ENCODE measurements at places on chromosomes 5 and 9. TPM values are rescaled to one million over a fixed set of nuclear protein-coding genes. Genes with fewer than 3 reads are reported as not detected.

The OGN gene
- polyA plus RNA-seq: 1.1 TPM

The CAPSL gene
- polyA plus RNA-seq: not detected

The SREK1IP1 gene
- polyA plus RNA-seq: 2.9 TPM

The PANK3 gene
- polyA plus RNA-seq: 10.9 TPM

The WNT8A gene
- polyA plus RNA-seq: not detected

DNA sequence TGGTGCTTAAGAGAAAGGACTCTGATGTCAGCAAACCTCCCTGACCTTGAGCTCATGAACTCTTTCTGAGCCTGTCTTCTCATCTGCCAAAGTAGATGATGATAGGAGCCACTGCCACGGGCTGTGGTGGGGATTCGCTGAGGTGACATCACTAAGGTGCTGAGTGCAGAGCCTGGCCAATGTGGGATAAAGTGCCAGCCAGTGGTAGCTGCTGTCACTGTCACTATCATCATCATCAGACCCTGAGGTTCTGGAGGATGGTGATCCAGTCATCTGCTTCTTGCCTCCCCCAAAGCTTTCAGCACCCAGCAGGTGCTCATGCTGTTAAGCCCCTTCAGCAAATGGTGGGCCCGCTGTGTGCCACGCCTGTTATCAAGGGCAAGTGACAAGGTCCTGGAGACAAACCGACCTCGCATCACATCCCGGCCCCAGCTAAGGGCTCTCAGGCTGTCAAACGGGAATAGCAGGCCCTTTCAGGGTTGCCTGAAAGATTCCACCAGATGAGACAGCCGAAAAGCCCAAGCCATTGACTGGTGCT, 6.4 kb downstream of the FPGS start:
- DNase-seq: no peak

GRCh38 chr5:113357696-113358476, 76.9 kb downstream of the TSSK1B start:
- no peak for DNase-seq

DNA sequence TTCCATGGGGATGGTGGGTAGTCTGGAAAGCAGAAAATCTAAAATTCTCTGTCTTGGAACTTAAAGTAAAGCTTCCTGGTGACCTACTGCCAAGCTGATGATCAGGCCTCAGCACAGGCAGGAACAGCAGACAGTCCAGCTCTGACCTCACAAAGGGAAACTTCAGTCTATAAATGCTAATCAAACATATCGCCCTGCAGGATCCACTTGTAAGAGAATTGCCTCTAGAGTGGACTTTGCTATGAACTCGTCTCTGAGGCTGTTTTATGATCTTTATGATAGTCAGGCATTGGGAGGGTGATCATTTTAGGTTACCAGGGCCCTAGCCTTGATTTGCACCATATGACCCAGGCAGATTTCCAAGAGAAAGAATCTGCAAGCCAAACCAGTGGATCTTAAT, 67.6 kb upstream of the SELENOP start:
- DNase-seq: no peak

DNA sequence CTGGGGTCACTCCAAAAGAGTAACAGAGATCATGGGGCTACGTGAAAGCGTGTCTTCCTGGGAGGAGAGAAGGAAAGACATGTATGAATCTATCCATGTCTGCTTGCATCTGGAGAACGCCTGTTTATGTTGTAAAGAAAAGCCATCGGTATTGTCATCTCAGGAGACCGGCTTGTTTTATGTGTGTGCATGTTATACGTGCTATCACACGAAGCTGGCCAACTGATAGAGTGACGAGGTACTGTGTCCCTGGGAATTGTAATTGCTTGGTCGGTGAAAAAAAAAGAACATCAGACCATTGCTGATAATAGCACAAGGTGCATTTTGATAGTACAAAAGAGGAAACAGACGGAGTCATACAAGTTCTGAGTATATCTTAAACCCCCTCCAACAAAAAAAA, 370 bp upstream of the CDH6 start:
- no peak for DNase-seq

- DNase-seq: no peak
Measured at GRCh38 chr5:50328193-50328729, 112.8 kb downstream of the EMB start.

DNA sequence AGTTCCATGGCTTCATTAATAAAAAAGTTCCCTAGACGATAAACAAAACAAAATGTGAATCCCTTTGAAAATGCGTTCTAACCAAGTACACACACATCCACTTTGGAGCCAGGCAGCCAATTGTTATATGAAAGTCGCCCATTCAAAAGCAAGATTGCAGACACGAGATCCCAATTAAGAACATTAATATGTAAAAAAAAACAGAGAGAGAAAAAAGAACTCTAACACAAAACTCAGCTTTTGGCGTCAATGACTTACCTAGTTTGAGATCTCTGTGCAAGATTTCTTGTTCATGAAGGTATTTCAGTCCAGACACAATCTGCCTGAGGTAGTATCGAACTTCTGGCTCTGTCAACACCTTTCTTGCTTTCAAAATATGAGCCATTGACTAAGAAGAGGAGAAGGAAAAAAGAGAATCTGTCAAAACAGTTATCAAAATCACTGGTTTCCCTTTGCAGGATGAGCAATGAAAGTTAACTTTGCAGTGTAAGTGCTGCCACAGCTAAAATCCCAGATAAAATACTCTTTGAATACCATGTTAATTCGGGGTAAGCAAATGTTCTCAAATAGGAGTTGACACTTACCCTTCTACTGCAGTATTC, 1.6 kb downstream of the PLK2 start:
- no peak for DNase-seq

GRCh38 chr9:110257097-110257841, 962 bp upstream of the TXN start:
- peak; percentile 58 for DNase-seq

DNA sequence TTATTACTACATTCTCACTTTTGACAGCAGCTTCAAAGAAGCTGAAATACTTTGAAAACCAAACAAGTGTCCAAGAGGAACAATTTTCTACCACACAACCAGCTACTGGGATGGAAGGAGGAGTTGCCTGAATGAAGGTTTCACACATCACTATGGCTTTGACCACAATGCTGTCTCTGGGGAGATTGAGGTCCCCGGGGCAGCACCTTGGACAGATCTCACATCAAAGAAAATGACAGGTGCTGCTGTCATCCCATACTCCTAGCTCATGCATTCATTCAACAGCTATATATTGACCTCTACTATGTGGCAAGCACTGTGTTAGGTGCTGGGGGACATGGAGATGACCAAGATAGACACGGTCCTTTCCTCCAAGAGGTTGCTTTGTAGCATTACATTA, 233.2 kb upstream of the RASEF start:
- DNase-seq: no peak

DNA sequence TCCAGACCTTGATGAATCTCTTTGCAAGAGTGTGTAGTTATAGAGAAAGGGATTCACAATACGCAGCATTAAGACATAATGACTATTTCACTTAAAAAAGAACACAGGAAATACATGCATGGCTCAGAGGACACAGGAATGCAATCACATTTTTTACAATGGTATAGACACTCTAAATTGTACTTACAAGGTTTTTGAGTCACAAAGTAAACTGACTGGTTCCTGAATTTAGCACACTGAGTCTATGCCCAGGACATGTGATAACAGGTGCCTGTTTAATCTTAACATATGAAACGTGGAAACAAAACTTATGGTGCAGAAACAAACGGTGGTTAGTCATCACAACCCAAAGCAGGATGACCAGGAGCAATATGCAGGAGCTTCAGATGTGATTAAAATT, 6.7 kb downstream of the EPB41L4A start:
- DNase-seq: no peak

- DNase-seq: no peak
Measured at GRCh38 chr5:94707359-94707758, 88.9 kb downstream of the SLF1 start.

GRCh38 chr9:116152390-116152789, 1.2 kb upstream of the PAPPA start:
- no peak for DNase-seq

DNA sequence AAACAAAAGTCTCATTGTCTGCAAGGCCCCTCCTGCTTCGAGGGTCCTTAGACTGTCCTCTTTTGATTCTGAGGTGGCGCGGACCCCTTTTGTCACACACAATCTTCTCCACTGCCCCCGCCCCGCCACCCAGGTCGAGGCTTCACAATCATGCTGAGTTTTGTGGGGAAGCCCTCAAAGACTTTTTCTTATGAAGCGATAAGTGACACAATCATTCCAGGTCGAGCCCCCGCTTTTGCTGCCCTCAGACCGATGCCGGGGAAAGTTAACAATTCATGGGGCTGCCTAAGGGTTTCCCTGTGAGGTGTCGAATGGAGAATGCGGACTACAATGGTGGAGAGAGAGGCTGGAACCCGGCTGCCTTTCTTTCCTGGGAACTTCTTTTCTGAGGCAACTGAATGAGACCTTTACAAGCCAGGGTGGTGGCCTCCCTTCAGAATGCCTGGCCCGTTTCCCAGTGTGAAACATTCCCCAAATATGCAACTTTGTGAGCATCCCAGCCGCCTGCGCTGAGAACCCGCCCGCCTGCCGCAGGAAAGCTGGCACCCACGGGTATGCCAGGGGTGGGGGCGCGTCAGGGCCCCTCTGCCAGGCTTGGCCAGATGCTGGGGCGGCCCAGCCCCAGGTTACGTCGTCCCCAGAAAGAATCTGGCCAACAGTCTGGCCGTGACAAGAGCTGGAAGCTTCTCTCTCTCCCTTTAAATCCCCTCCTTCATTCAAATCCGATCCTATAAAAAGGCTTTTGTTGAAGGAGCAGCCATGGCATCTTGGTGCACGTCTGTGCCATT, 71.9 kb downstream of the MAP1B start:
- no peak for DNase-seq

DNA sequence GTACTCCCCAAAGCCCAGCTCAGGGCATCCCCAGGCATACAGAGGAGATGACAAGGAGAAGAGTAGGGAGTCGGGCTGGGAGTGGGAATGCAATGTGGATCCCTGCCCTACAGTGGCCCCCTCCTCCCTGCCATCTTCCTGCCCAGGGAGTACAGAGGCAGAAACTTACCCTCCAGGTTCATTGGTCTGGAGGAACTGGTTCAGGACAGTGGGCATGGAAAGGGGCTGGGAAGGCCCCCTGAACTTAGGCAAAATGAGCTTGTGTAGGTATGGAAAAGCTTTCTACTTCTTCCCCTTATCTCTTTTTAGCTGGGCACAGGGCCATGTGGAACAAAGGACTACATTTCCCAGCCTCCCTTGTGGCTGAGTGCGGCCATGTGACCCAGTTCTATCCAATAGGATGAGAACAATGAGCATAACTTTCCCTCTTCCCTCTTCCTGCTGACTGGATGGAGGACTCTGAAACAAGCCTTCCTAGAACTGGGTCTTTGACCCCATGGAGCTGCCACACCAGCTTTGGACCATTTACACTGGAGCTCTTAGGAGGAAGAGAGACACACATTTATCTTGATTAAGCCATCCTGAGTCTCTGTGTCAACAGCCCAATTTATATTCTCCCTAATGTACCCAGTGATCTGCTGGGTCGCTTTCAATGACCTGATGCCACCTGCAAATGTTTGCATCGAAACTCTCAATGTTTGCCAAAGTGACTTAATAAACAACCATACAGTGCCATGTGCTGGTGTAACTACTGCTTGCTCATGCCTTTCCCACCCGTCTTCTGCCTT, 25.0 kb upstream of the HMCN2 start:
- DNase-seq: peak; percentile 69

DNA sequence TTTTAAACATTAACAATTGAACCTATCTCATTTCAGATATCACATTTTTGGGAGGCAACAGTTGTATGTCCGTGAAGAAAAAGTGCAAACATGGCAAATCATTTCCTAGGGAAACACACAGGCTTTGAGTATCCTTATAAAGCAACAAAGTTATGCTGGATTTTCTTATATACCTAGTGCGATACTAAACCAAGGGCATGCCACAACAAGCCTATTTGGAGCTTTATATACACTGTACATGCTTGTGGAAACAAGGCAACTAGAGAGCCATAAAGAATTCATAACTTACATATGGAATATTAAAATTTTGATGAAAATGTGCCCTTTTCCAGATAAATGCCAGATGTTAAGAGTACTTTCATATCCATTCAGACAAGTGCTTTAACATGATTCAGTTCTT, 191.4 kb downstream of the DCP2 start:
- DNase-seq: no peak

DNA sequence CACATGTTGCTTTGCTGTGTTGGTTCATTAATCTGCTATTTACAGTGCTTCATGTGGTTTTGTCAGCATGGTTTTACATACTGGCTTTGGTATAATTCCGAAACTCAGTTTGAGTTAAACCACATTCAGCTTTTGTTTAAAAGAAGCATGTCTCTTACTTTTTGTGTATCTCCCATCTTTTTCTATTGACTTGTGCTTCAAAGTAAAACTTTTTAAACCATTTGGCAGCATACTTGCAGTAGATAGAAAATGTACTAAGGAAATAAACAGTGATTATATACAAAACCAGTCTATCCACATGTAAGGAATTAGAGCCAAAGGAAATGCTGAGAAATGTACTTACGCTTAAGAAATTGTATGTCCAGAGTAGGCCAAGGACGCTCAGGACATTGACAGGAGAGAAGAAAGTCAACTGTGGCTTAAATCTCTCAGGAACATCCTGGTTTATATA, 286.9 kb downstream of the ARHGEF28 start:
- no peak for DNase-seq

DNA sequence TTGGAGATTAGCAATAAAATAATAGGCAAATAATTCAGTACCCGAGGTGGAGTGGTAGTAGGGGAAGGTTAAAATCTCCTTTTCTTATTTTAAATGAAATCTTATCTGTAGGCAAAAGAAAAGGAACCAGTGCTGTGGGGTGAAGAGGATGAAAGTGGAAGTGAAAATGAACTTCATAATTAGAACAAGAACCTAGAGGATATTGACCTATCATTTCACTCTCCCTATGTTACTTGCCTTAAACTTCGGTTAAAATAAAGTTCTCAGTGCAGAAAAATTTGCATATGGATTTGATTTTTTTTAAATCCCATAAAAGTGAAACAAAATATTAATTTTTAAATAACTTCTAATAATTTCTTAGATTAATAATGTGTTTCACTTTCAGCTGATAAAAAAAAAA, 1094.9 kb upstream of the C9orf72 start:
- no peak for DNase-seq

- peak; percentile 17 for DNase-seq
Measured at GRCh38 chr9:138102246-138103051, 224.9 kb downstream of the CACNA1B start.

DNA sequence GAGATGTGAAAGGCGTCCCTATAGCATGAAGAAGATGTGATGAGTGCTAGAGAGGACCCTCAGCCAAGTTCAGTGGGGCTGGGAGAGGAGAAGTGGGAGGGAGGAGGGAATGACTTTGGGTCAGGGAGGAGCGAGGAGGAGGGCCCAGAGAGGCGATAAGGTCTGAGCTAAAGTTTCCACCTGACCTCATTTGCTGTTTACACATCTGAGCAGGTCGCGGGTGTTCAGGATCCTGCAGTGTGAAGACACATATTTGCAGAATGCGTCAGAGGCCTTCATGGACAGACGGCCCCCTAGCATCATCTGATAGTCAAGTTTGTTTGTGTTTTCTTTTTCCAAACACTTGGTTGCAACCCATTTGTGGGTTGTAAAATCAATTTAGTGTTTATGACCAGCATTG, 18.9 kb upstream of the IGFBPL1 start:
- DNase-seq: no peak

GRCh38 chr5:110634475-110634874, 92.0 kb downstream of the TMEM232 start:
- no peak for DNase-seq

Data from liver (tissue), 10 donors.